CD4-positive, alpha-beta T cell treated with Interleukin-21 for 1 hour (primary cell): ENCODE measurements at places on chromosomes 12 and 14.

- DNase-seq, result no peak
Observed at GRCh38 chr14:32090686-32091085, 13.6 kb downstream of the ARHGAP5 start.

- DNase-seq, result no peak
Observed at GRCh38 chr12:44929236-44929885, 53.2 kb upstream of the NELL2 start.

- no peak for DNase-seq
Observed at GRCh38 chr12:39287817-39288216, 155.1 kb downstream of the KIF21A start.

DNA sequence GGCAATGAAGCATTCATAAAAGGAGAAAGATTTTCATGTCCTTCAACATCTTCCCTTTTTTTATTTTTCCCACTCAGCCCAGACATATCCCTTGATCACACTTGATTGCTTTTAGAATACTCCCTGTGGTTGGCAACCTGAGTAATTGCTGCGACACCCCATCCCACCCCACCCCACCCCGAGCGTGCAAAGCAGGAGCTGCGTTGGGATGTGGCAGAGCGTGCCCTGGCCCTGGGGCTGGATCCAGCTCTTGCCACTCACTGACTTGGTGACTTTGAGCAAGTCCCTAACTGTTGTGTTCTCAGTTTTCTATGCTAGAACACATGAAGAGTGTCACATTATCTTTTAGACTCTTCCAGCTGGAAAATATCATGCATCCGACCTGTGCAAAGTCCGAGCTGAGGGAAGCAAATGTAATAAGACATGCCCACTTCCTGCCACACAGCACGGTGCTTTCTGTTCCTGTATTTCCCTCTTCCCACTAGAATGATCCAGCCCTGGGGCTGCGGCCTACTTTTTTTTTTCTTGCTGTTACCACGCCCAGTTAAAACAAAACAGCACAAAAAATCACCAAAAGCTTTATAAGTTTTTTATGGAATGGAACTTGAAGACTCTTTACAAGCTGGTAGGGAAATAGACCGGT is 4.0 kb downstream of the ASCL4 start:
- DNase-seq, result no peak

GRCh38 chr12:20520532-20520931 is 152.2 kb downstream of the PDE3A start:
- DNase-seq, result no peak

DNA sequence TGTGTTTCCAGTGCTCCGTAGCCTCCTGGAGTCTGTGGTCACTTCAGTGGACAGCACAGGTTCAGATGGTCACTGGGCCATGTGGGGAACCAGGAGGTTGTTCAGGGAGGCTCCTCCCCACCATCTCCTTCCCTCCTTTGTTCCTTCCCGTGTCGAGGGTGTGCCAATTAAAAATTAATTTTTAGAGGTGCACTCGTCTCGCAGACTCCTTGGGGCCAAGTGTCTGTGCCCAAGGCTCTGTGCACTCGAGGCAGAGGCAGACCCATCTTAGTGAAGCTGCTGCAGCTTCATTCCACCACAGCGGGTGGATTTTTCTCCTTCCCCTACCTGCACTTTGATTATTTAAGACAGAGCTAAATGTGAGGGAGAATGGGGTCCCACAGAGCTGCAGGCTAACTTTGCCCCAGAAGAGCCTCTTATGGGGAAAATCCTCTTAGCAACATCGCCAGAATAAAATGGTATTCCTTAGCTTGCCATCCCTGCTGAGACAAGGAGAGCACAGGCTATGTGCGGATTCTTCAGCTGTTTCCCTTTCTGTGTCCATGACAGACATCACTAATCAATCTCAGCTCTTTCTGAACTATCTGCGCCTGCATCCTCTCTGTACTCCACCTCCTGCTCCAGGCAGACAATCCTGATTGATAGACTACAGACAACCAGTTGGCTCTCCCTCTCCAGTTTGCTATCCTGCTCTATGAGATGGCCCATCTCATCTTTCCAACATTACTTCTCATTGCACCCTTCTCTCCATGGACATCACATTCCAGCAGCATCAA is 159.5 kb downstream of the VRK1 start:
- no peak for DNase-seq

GRCh38 chr12:57887631-57888408 is 41.3 kb upstream of the CTDSP2 start:
- no peak for DNase-seq

- DNase-seq, result no peak
Observed at GRCh38 chr12:90618586-90618985, 336.4 kb downstream of the CCER1 start.

- no peak for DNase-seq
Observed at GRCh38 chr12:93407054-93407962, 29.6 kb downstream of the NUDT4 start.

GRCh38 chr12:49646871-49647654 is 23.7 kb downstream of the PRPF40B start:
- no peak for DNase-seq

- no peak for DNase-seq
Observed at GRCh38 chr14:79369359-79370332, 841.7 kb downstream of the DIO2 start.

DNA sequence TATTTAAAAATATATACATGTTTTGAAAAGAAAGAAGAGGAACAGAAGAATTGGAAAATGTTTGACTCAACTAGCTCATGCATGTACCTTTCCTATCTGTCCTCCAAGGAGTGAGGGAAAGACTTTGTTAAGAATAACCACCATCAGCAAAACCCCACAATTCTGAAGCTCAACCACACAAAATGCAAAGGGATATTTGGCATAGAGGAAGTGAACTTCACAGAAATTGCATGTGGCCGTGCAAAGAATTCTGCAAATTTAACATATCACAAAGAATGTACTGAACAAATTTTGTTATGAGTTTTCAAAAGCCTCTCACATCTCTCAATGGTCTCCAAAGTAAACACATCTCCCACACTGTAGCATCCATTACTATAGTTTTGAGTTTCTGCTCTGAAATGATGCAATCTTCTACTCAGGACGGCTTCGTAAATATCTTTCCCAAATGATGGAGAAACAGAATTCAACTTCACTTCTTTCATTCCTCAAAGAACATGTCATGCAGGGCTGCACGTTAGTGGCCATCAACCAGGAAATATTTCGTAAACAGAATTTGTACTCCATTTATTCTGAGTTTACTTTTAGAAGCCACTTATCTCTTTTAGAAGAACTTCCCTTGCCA is 17.6 kb downstream of the DUSP6 start:
- DNase-seq, result no peak

DNA sequence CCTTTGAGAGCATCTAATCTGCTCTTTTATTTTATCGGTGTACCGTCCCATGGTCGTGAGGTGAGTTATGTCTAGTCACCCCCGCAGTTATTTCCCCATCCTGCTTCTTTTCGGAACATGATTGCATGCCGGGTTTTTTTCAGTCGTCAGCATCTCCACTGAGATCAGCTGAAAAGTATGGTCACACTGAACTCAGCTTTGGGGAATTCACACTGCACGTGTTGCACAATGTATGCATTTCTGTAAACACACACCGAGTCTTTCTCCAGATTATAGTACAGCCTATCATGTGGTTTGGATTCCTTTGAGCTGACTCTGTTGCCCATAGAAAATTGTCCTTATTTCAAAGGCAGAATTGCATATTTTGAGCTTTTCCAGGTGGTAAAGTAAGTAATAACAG is 24.6 kb downstream of the PLXNC1 start:
- no peak for DNase-seq

- no peak for DNase-seq
Observed at GRCh38 chr12:11716794-11717518, 67.5 kb downstream of the ETV6 start.

GRCh38 chr12:27552886-27553560 is 29.0 kb downstream of the PPFIBP1 start:
- DNase-seq, result no peak

GRCh38 chr12:111316671-111317070 is 52.2 kb downstream of the PHETA1 start:
- no peak for DNase-seq

DNA sequence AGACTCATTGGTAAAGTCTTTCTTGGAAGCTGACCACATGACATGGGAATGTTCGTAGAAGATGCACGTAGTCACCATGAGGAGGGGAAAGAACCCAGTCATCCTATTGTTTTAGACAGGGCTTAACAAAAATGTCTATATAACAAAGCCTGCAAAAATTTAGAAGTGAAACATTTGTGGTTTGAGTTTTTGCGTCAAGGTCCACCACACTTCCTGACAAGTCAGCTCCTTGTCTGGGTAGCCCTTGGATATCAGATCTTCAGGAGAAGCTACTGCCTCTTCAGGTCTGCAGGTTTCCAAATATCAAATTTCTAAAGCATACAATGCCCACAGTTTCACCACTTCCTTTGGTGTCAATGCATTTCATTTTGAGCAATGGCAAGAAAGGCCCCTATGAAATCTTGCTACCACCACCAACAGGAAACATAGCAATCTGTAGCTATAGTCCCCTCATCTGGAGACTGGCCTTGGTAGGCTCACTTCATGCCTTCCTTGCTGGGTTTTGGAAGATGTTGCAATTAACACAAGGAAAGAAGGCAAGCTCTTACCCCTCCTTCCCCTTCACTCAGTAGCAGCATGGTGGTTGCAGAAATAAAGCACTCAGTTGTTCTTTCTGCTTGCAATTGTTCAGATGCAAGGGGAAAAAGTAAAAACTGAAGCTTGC is 235.2 kb downstream of the PCNX1 start:
- peak; percentile 26 for DNase-seq

DNA sequence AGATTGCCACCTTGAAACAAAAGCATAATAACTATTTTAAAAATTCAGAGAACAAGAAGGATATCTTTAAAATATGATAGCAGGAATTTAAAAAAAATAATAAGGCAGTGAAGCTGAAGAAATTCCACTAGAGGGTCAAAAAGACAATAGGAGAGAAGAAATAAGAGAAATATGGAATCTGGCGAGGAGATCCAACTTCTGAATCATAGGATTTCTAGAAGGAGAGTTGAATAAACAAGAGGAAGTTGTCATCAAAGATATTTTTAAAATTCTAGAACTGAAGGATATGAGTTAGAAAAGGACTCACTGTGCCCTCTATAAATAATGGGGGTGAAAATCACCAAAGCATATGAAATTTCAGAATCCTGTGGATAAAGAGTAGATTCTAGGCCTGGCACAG is 26.8 kb upstream of the TOMM20L start:
- no peak for DNase-seq

DNA sequence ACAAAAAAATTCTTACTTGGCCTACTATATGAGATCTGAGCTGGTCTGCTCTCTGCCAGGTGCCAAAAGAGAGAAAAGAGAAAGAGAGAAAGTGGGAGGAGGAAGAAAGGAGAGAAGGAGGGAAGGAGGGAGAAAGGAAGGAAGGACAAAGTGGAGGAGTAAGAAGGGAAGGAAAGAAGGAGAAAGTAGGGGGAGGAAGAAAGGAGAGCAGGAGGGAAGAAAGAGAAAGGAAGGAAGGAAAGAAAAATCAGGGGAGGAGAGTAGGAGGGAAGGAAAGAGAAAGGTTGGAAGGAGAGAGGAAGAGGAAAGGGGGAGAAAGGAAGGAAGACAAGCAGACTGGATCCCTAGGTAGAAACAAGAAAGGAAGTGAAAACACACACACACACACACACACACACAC is 96.8 kb downstream of the RPS29 start:
- no peak for DNase-seq

DNA sequence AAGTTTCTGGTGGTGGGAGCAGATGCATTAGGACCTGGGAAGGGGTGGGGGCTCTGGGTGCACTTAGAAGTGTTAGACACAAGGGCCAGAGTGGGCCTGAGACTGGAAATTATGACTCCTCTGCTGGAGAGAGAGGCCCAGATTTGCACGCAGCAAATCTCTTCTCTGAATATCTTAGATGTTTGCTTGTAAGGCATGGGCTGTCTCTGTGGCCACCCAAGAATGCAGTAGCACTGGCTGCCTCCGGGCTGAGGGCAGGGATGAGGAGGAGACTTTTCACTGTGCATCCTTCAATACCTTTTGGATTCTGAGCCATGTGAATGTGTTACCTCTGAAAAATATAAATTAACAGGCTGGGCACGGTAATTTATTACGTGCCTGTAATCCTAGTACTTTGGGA is 14.0 kb upstream of the RABGGTA start:
- DNase-seq, result no peak

- DNase-seq, result no peak
Observed at GRCh38 chr12:62737615-62738014, 197.3 kb downstream of the PPM1H start.

DNA sequence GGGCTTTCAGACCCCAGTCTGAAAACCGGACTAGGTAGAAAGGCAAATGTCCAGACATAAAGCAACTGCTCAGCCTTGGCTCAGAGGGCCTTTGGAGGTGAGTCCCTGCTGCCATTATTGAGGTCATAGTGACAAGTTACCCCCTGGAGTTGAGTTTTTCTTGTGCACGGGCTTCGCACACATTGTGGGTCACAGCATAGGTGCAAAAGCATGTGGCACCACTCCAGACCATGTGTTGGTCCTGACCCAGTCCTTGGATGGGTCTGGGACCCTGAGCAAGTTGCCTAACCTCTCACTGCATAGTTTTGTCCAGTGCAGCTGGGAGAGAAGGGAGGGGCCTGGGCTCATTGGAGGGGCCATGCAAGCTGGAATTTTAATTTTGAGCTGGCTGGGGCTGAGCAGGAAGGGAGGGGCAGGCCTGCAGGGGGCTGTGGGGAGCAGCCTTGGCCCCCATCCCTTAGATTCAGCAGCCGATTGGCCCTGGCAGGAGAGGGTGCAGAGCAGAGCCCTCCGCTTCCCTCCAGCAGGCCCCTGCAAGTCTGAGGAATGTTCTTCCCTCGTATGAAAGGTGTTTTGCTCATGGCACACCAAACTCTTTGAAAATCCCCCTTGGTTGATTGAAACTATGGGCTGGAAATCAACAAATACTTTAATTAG is 4.2 kb upstream of the KRT5 start:
- no peak for DNase-seq

DNA sequence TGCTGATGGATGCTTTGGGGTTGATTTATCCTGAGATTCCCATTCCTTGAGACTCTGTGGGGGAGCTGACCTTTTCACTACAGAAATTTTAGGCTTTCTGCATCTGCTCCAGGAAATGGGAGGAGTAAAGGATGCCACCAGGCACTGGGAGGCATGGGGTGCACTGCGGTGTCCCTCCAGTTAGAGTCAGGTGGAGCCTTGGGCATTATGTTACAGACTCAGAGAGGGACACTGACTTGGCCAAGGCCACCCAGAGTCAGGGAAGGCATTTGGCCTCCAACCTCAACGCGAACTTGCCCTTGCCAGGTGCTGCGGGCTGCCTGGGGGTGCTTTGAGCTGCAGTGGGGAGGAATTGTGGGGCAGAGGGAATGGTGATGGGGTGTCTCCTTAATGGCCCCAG is 58.0 kb upstream of the TBX3 start:
- no peak for DNase-seq

- DNase-seq, result no peak
Observed at GRCh38 chr14:85579942-85580341, 50.0 kb downstream of the FLRT2 start.
